Stimulated activated CD8-positive, alpha-beta memory T cell treated with anti-CD3 and anti-CD28 coated beads, Interleukin-4, amount 100 ng/mL, for 48 hours (primary cell): ENCODE measurements at places on chromosomes 2 and 18.

GRCh38 chr18:23521907-23522306, 18.6 kb downstream of the RMC1 start:
- no peak for DNase-seq

- no peak for DNase-seq
These were observed 5.7 kb upstream of the TTR start for GRCh38 chr18:31585991-31586390.

GRCh38 chr18:24831871-24832665, 371.6 kb downstream of the HRH4 start:
- no peak for DNase-seq

DNA sequence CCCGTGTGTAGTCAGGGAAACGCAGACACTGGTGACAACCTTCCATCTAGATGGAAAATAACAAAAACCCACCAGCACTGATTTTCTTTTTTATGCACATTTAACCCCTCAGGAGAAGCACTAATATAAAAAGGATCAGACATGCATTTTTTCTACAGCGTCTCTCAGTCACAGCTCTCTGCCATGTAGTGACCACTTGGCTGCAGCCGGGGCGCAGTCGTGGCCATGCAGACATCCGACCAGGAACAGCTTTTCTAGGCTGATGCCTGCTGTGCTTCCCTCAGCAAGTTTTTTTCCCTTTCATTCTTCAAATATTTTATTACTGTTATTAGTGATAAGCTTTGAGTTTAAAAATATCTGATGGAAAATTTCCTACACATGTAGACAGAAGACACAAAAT, 63.3 kb downstream of the MERTK start:
- DNase-seq, result no peak

GRCh38 chr2:181466661-181467576, 9.7 kb downstream of the ITGA4 start:
- DNase-seq, result peak; percentile 91

GRCh38 chr2:110941226-110941625, 179.5 kb upstream of the BCL2L11 start:
- no peak for DNase-seq

DNA sequence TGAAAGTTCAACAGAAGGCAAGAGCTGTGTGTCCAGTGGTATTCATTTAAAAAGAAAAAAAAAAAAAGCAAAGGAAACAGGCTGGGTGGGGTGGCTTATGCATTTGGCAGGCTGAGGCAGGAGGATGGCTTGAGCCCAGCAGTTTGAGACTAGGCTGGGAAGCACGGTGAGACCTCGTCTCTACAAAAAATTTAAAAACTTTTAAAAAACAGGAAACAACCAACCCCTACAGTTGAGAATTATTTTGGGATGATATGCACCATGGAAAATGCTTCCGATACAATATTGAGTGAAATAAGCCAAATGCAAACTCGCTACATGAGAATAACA, 31.2 kb downstream of the PTPN18 start:
- no peak for DNase-seq

DNA sequence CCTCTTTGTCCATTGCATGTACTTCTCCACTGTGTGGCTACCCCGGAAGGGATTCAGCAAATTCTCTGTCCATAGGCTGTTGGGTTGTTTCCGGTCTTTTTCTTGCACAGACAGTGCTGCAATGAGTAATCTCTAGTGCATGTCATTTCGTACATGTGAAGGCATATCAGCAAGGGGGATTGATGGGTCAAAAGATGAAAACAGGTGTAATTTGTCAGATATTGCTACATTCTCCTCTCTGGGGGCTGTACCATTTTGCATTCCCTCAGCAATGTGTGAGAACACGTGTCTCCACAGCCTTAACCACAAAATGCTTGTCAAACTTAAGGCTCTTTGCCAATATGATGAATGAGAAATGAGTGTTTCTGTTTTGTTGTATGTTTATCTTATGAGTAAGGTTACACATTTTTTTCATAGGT, 60.5 kb downstream of the KLHL29 start:
- DNase-seq, result peak; percentile 9

GRCh38 chr2:53114582-53114981, 653.0 kb upstream of the CHAC2 start:
- no peak for DNase-seq

DNA sequence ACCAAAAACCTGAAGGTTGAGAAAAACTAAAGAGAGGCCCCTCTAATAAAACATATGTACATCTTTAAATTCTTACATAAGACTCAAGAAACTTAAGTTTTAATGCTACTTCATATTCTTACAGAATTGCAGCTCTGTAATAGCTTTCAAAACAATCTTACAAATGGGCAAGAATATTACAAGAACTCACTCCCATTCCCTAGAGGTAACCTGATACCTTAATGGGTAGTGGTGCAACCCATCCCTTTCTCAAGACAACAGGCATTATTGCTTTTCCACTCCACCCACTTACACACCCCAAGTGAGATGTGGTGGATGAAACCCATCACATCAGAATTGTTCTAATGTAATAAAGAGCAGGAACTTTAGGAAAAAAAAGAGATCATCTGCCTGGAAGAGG, 103.7 kb downstream of the RBMS1 start:
- DNase-seq, result no peak

DNA sequence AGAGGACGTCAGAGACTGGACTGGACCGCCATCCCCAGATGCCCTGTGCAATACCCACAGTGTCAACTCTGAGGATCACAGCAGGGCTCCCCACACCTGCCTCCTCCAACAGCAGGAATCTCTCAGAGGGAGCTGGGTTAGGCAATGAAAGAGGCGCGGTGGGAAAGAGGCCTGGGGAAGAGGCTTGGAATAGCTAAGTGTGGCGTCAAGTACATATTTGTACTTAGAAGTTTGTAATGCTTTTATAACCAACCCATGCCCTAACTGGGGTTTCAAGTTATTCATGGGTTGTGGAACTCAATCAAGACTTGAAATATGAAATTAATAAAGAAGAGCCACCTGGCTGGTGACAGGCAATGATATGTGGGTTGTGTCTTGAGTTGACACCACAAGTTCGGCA, 28.7 kb downstream of the CYP26B1 start:
- DNase-seq, result no peak

GRCh38 chr2:168667156-168667555, 135.3 kb upstream of the NOSTRIN start:
- no peak for DNase-seq

DNA sequence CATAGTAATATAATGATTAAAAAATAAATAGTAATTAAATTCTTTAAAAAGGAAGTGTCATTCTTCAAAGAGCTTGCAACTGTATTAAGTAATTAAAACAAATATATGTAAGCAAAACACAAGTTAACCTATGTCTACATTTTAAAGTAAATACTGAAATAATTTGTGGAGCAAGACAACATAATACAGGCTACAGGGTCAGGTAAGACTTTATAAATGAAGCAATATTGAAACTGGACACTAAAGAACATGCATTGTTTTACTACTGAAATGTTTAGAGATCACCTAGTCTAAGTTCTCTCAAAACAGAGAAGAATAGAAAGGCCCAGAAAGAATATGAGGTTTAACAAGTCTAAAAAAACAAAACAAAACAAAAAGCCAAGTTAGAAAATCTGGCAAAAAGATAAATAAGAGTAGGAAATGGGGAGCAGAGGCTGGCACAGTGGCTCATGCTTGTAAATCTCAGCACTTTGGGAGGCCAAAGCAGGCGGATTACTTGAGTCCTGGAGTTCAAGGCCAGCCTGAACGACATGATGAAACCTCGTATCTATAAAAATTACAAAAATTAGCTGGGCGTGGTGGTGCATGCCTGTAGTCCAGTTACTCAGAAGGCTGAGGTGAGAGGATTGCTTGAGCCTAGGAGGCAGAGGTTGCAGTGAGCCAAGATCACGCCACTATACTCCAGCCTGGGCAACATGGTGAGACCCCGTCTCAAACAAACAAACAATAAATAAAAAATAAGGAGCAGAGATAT, 34.4 kb downstream of the VPS54 start:
- no peak for DNase-seq

- no peak for DNase-seq
These were observed 22.8 kb downstream of the NFE2L2 start for GRCh38 chr2:177241711-177242120.

GRCh38 chr2:126900646-126901319, 2.1 kb downstream of the TEX51 start:
- no peak for DNase-seq

- no peak for DNase-seq
These were observed 139.0 kb downstream of the UXS1 start for GRCh38 chr2:106054880-106055655.

DNA sequence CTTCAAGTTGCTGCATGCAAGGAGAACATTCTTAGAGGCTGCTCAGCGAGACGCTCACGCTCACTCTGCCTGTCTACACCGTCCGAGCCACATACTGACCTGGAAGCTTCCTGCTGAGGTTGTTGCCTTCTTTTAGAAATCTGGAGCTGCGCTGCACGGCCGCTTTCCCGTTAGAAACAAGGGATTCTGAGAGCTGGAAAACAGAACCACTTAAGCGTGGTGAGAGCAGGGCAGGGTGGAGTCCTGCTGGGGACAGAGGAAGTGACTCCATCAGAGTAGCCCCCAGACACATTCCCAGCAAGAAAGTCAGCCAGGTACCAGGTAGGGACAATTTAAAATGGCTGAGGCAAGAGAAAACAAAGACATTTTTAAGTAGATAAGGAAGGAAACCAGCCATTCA, 135.2 kb downstream of the LAMA1 start:
- no peak for DNase-seq

GRCh38 chr18:6374340-6374739, 40.4 kb downstream of the L3MBTL4 start:
- DNase-seq, result no peak

GRCh38 chr18:59799383-59800015, 100.3 kb upstream of the PMAIP1 start:
- DNase-seq, result no peak

- DNase-seq, result no peak
These were observed 99.6 kb upstream of the CTAGE1 start for GRCh38 chr18:22517356-22517755.

- no peak for DNase-seq
These were observed 60.7 kb upstream of the ITGA4 start for GRCh38 chr2:181396256-181397123.

GRCh38 chr2:18402-19271, 27.7 kb downstream of the FAM110C start:
- no peak for DNase-seq

DNA sequence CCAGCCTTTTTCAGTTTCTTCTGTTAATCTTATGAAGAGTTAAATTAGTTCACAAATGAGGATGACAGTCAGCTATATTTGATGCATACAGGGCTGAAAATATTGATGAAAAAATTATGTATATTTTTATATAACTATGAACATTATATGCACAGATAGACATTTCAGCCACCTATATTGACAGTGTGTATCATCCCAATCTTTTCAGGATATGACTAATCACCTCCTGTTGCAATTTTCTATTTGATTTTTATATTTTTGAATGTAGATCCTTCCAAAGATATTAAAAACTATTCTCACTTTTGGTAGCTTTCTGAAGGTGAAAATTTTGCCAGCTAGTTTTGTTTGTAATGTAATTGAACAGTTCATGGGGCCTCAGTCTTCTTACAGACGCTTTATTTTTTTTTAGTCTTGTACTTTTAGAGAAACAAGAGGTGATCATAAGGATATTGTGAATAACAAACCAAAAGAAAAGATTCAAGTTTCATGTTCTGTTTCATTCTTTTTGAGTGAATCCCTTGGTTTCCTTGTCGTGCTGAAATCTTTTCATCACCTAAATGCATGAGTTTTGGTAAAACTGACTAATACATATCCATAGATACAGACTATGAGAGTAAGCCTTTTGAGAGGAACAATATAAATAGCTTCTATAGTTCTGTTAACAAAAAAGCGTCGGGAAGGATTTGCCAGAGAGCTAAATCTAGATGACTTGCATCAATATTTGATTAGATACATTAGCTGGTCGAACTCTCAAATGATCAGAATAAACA, 123.1 kb downstream of the ARHGAP15 start:
- no peak for DNase-seq

GRCh38 chr2:9844576-9844975, 1.3 kb downstream of the TAF1B start:
- DNase-seq, result no peak

DNA sequence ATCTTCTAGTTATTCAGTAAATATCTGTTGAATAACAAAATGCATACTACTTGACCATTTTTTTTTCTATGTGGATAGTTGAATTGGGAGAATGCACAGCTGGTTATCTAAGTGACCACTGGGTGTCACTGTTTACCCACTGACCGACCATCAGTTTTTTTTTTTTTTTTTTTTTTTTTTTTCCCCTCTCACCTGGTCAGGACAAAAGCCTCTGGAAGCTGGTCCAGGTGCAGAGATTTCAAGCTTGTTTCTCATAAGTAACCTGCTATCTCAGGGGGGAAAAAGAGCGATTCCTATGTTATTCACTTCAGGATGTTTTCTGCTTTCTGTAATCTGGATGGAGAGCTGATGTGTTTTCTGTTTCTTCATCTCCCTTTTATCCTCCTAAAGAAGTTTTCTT, 256.0 kb downstream of the DCDC2C start:
- no peak for DNase-seq

DNA sequence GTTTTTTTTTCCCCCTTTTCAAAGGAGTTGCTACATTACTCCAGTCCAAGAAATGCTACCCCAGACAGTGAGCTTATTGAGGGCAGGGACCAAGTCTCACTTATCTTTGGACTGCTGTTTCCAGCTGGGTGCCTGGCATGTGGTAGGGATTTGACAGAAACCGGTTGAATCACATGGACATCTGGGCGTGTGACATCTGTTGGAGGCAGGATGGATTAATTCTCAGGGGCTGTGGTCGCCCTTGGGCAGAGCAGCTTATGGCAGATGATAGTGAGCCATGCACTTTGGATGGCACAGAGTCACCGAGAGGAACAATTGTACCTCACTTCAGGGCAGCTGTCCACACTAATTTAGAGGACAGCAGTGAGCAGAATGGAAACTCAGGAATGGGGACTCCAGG, 254.6 kb upstream of the ID2 start:
- DNase-seq, result no peak

DNA sequence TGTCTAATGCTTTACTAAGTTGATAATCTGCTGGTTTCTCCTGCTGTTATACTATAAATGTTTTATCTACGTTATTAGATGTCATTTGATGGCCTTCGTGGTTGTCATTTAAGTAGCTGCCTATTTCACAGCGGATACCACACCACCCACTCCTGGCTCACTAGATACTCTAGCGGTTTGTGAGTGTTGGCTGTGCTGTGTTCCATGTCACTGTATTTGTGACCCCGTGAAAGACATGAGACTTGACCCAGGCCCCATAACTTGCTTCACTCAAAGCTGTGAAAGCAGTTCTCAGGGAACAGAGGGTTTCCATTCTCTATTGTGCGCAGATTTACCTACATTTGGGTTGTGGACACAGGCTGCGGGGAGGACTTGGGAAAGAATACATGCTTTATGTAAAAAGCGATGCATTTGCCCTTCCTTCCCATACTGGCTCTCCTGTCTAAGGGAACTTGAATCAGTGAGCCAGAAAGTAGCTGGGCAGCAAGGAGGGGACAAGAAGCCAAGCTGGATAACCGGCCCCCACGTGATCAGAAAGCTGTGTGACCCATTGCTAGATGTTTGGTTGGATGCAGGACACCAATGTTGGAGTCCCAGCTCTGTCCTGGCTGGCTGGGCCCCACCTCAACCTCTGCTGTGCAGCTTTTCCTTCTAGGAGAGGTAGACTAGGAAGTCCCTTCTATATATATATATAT, 52.2 kb downstream of the PLB1 start:
- no peak for DNase-seq
